ENCODE measurements at places on chromosomes 7 and 10. TPM values are rescaled to one million over a fixed set of nuclear protein-coding genes. Genes with fewer than 3 reads are reported as not detected.

CLCN1 gene
- not detected for total RNA-seq

PLXDC2 gene
- 0.24 TPM for total RNA-seq

ALDH18A1 gene
- total RNA-seq, result 54.2 TPM

DNA sequence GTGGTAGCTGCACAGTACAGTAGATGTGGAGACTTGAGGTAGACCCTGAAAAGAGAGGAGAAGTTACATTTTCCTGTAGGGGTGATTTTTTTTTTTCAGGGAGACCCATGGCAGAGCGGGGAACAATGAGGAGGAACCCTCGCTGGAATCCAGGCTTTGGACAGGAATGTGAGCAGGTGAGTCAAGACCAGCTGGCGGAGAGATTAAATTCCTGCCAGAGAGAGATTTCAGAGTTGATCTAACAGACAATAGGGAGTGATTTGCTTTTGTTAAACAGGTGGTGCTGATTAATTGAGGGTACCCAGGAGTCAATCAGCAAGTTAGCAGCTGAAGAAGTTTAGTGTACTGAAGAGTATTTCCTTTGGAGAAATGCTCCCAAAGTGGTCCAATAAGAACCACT lies 41.6 kb upstream of the MINDY3 start:
- no peak for DNase-seq

DNA sequence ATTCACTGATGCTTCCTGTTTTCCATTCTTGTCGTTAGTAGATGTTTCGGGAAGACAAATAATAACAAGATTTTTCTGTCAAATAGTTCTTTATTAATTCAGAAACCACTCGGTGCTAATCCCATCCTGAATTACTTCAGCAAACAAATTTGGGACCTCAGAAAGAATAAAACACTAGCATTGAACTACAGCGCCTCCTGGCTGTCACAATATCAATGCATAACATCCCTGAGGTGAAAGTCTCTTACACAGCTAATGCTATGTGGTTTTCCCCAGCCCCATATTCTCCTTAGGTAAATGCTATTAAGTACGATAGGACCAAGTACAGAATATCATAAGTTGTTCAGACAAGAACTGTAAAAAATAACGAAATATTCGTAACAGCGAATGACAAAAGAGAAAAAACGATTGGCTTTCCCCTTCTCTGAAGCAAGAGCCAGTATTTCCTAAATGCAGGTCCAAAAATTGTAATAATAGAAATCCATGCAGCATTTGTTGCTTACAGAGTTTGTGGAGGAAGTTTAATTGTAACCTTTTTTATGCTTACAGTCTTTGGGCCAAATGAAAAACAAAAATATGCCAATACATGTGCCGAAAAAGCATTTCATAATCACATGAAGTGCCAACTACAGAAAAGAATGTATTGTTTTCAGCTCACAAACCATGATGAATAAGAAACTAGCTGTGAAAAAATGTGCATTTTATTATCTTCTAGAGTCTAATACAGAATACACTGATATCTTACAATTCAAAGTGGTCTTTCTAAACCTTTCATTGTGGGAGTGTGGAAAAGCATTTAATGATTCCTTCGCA lies 47.3 kb downstream of the MYPN start:
- DNase-seq, result peak; percentile 66
